ENCODE measurements at places on chromosomes 7 and 10. TPM values are rescaled to one million over a fixed set of nuclear protein-coding genes. Genes with fewer than 3 reads are reported as not detected.

Gene SEMA3E
- 2.2 TPM for total RNA-seq

Gene BBS9
- total RNA-seq = 3.4 TPM

Gene CYP2C9
- not detected for total RNA-seq

Gene LGI1
- not detected for total RNA-seq

Gene TMEM273
- total RNA-seq = not detected

Gene TMEM184A
- total RNA-seq = 8.7 TPM

Gene CRYGN
- total RNA-seq = not detected

Gene SLC18A3
- not detected for total RNA-seq

Gene BTBD16
- total RNA-seq = 0.52 TPM

Gene NUPR2
- total RNA-seq = not detected

Gene MNX1
- total RNA-seq = 5.3 TPM

Gene ZMIZ2
- 31.5 TPM for total RNA-seq

Gene DEPP1
- 1.8 TPM for total RNA-seq

Gene PIK3AP1
- total RNA-seq = 0.36 TPM

Gene ZNF804B
- total RNA-seq = not detected

Gene ELMO1
- total RNA-seq = 2.2 TPM

Gene CHAT
- total RNA-seq = not detected

Gene HOXA9
- 0.73 TPM for total RNA-seq

Gene CDH23
- 2.0 TPM for total RNA-seq

Gene GSDME
- total RNA-seq = 32.0 TPM

Gene ADAMTS14
- total RNA-seq = 0.12 TPM

Gene LIPM
- total RNA-seq = not detected

Gene ELN
- 0.13 TPM for total RNA-seq

Gene CLDN4
- total RNA-seq = 4.9 TPM

Gene PTF1A
- not detected for total RNA-seq

Gene RBP4
- 9.3 TPM for total RNA-seq

Gene GIMAP6
- not detected for total RNA-seq

Gene TMED4
- total RNA-seq = 48.2 TPM

Gene KEL
- not detected for total RNA-seq

Gene DHTKD1
- 8.6 TPM for total RNA-seq

Gene ATP6V0A4
- 0.26 TPM for total RNA-seq

Gene WDR86
- total RNA-seq = 0.17 TPM

Gene CALML3
- not detected for total RNA-seq

Gene HGF
- not detected for total RNA-seq

Gene PDIA4
- total RNA-seq = 223 TPM

Gene ASAH2B
- total RNA-seq = 3.6 TPM

Gene CDNF
- total RNA-seq = 2.4 TPM

Gene GPR26
- not detected for total RNA-seq

Gene STAG3
- 0.22 TPM for total RNA-seq

Gene PRSS2
- total RNA-seq = not detected

Gene ARL3
- 14.4 TPM for total RNA-seq

Gene TLX1
- total RNA-seq = not detected

Gene RADIL
- total RNA-seq = 1.6 TPM

Gene C10orf143
- total RNA-seq = 0.89 TPM

Gene CRHR2
- not detected for total RNA-seq

Gene ST8SIA6
- total RNA-seq = 0.07 TPM

Gene WBP1L
- 27.8 TPM for total RNA-seq

Gene PDZD7
- 1.2 TPM for total RNA-seq

Gene HHEX
- total RNA-seq = 15.9 TPM

Gene HOXA2
- 1.0 TPM for total RNA-seq

Gene C10orf67
- total RNA-seq = 0.10 TPM

Gene EMX2
- total RNA-seq = not detected

Gene CNNM1
- total RNA-seq = 21.1 TPM

Measured in A549 treated with CpdA at 1 μM for 4 hours (cell line).